ENCODE measurements at places on chromosomes 2 and 18.

GRCh38 chr2:133194777-133195335 is 373.4 kb downstream of the NCKAP5 start:
- no peak for DNase-seq

GRCh38 chr2:100174026-100174431 is 31.6 kb upstream of the AFF3 start:
- DNase-seq, result no peak

DNA sequence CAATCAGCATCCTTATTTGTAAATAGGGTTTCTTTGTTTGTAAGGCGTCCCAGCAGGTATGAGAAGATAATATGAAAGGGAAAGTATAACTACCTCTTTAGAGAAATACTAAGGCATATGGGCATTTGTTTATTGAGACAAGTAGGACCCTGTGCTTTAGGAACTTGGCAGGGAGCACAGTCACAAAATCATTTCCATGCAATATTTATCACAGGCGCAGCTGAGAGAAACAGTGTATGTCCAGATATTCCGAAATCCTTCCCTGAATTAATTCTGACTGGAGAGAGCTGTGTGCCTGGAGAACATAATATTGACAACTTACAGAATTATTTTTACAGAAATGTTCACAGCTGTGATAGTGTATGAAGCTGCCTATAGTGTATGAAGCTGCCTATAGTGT is 416.7 kb downstream of the THSD7B start:
- DNase-seq, result no peak

DNA sequence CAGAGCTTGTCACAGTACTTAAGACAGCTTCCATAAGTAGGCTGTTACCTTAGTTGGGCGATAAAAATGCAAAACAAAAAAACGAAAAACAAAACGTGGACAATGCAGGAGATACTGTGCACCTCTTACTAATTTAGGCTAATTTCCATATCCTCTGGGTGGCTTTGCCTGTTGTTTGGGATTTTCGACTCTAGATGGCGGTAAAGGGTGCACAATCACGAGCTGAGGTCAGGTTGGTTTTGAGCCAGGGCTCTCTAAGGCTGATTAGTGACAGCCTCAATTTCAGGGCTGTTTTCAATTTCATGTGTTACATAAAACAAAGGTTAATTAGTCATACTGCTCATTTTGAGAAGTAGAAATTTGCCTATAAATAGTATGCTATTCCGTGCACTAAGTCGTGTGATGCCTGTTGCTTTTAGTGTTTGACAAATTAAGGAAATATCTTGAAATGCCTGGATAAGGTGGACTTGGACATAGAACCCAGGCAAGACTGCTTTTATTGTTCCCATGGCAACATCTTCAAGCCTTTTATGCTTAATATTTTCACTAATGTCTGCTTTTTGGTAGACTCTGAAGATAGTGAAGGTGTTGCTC is 493.1 kb downstream of the SOCS6 start:
- peak; percentile 42 for DNase-seq

DNA sequence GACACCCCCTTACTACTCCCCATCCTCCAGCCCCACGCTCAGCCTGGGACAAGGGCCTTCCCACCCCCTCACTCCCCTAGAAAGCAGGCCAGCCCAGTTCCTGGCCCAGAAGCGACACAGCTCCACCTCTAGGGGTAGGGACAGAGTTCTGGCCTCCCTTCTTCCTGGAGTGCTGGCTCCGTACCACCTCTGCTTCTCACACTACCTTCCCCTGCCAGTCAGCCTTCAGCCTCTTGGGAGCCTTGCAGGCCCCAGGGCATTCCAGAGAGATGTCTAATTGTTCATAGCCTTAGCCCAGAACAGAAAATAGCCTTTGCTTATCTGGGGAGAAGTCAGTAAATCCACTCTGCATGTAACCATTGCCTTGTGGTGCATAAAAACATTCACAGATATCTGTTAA is 13.1 kb upstream of the CATIP start:
- no peak for DNase-seq

GRCh38 chr2:168032091-168032490 is 215.3 kb downstream of the STK39 start:
- DNase-seq, result no peak

- no peak for DNase-seq
Measured at GRCh38 chr2:240460781-240461431, 25.4 kb downstream of the GPC1 start.

- DNase-seq, result no peak
Measured at GRCh38 chr18:3827236-3827845, 377.4 kb downstream of the TGIF1 start.

- DNase-seq, result no peak
Measured at GRCh38 chr2:206083602-206084438, 2.2 kb downstream of the INO80D start.

GRCh38 chr2:445896-446295 is 158.0 kb upstream of the ALKAL2 start:
- DNase-seq, result no peak

Data from activated CD4-positive, alpha-beta T cell treated with anti-CD3 and anti-CD28 coated beads for 24 hours (primary cell).